ENCODE measurements at places on chromosomes 7 and 10. TPM values are rescaled to one million over a fixed set of nuclear protein-coding genes. Genes with fewer than 3 reads are reported as not detected.

Gene HIF1AN
- 11.1 TPM for polyA plus RNA-seq

Gene THNSL1
- polyA plus RNA-seq: 1.2 TPM

Gene ACTL6B
- polyA plus RNA-seq: 0.58 TPM

Gene IGF2BP3
- 1.2 TPM for polyA plus RNA-seq

Gene SLC16A9
- 6.9 TPM for polyA plus RNA-seq

Gene PON2
- 82.6 TPM for polyA plus RNA-seq

Gene CALY
- not detected for polyA plus RNA-seq

Gene MOGAT3
- polyA plus RNA-seq: 3.7 TPM

Gene DDC
- 42.7 TPM for polyA plus RNA-seq

Gene IDI2
- polyA plus RNA-seq: not detected

Gene LIPK
- polyA plus RNA-seq: not detected

Gene CALML3
- not detected for polyA plus RNA-seq

Gene CYP2C18
- 3.0 TPM for polyA plus RNA-seq

Gene IDE
- 7.8 TPM for polyA plus RNA-seq

Gene DOCK4
- 3.0 TPM for polyA plus RNA-seq

Gene POU6F2
- 0.04 TPM for polyA plus RNA-seq

Gene AMZ1
- polyA plus RNA-seq: under 0.01 TPM

Gene GHRHR
- not detected for polyA plus RNA-seq

Gene LRRN3
- polyA plus RNA-seq: not detected

Gene KLF14
- polyA plus RNA-seq: not detected

Gene TMEM236
- 10.5 TPM for polyA plus RNA-seq

Gene RBP3
- not detected for polyA plus RNA-seq

Gene ASZ1
- not detected for polyA plus RNA-seq

Gene ZNF804B
- polyA plus RNA-seq: not detected

Gene FAM131B
- polyA plus RNA-seq: under 0.01 TPM

Gene CPN1
- polyA plus RNA-seq: not detected

Gene POLR1F
- polyA plus RNA-seq: 4.2 TPM

Gene HTR5A
- polyA plus RNA-seq: not detected

Gene TAC1
- polyA plus RNA-seq: 0.60 TPM

Gene CACNA2D1
- 0.23 TPM for polyA plus RNA-seq

Gene LDB3
- 1.2 TPM for polyA plus RNA-seq

Gene FXYD4
- not detected for polyA plus RNA-seq

Gene PRSS37
- polyA plus RNA-seq: not detected

Gene CRYGN
- 0.60 TPM for polyA plus RNA-seq

Gene OR2A12
- polyA plus RNA-seq: not detected

Gene ASB15
- polyA plus RNA-seq: not detected

Gene TMEM140
- 18.3 TPM for polyA plus RNA-seq

Gene PDE1C
- polyA plus RNA-seq: under 0.01 TPM

Gene SLC13A1
- 0.06 TPM for polyA plus RNA-seq

Gene EPO
- polyA plus RNA-seq: not detected

Gene SFRP4
- polyA plus RNA-seq: 0.23 TPM

Gene ARHGEF5
- 27.6 TPM for polyA plus RNA-seq

Gene SAP25
- 7.2 TPM for polyA plus RNA-seq

Gene RHBDD2
- 28.2 TPM for polyA plus RNA-seq

Gene DEPP1
- polyA plus RNA-seq: 58.3 TPM

Gene CTAGE4
- 3.0 TPM for polyA plus RNA-seq

Gene TRPV5
- polyA plus RNA-seq: not detected

Gene BMPER
- 0.51 TPM for polyA plus RNA-seq

Gene HMX2
- polyA plus RNA-seq: not detected

Gene MYL10
- not detected for polyA plus RNA-seq

Gene TRIM50
- 0.07 TPM for polyA plus RNA-seq

Gene SORCS3
- polyA plus RNA-seq: not detected

Gene TEX36
- not detected for polyA plus RNA-seq

Gene ERVW-1
- polyA plus RNA-seq: not detected

Gene OR6V1
- polyA plus RNA-seq: not detected

Gene SPDYE2
- not detected for polyA plus RNA-seq

Gene SEC61A2
- polyA plus RNA-seq: 1.8 TPM

Gene TPST1
- 0.92 TPM for polyA plus RNA-seq

Data from sigmoid colon (tissue), 7 donors.